ENCODE measurements at places on chromosomes 12 and 14. TPM values are rescaled to one million over a fixed set of nuclear protein-coding genes. Genes with fewer than 3 reads are reported as not detected.

DNA sequence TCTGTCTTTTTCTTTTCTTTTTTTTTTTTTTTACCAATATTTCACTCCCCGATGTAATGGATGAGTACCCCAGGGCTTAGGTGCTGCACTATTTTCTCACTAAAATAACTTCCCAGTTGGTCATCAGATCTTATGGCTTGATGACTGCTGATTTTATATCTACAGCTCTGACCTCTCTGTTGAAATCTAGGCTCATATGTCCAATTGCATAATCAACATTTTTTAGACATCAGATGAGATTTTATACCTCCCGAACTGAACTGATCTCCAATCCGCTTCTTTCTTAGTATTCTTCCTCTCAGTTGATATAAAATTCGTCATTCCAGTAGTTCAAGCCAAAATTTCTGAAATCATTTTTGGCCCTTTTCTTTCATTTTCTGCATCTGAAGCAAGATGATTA lies 1236.5 kb downstream of the SLC16A7 start:
- no peak for DNase-seq

Gene STON2
- 0.58 TPM for total RNA-seq

Gene LTBP2
- 0.05 TPM for total RNA-seq

GRCh38 chr12:131990066-131990979 lies 40.6 kb downstream of the EP400 start:
- no peak for DNase-seq

Gene TMEM119
- not detected for total RNA-seq

Gene NKX2-1
- 0.25 TPM for total RNA-seq

DNA sequence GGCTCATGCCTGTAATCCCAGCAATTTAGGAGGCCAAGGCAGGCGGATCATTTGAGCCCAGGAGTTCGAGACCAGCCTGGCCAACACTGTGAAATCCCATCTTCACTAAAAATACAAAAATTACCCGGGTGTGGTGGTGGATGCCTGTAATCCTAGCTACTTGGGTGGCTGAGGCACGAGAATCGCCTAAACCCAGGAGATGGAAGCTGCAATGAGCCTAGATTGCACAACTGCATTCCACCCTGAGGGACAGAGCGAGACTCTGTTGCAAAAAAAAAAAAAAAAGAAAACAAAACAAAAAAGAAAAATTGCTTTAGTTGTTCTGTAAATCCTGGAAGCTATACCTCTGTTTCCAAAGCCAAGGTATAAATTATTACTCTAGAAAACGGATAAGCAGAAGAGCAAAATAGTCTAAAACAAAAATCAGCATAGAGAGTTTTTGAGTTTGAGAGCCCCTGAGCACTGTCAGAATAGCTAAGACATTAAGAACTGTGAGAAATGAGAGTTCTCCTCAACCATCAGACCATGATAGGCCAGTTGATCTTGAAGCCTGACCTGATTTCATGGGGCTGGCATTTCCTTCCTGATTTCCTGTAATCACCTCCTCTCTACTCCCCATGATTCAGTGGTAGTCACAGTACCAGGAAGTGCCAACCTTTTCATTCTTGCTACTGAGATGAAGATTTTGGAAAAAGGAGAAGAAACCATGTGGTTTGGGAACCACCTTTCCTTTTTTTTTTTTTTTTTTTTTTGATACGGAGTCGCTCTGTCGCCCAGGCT lies 31.7 kb downstream of the ATP2A2 start:
- DNase-seq, result peak; percentile 9

Gene OR6C6
- total RNA-seq, result not detected

DNA sequence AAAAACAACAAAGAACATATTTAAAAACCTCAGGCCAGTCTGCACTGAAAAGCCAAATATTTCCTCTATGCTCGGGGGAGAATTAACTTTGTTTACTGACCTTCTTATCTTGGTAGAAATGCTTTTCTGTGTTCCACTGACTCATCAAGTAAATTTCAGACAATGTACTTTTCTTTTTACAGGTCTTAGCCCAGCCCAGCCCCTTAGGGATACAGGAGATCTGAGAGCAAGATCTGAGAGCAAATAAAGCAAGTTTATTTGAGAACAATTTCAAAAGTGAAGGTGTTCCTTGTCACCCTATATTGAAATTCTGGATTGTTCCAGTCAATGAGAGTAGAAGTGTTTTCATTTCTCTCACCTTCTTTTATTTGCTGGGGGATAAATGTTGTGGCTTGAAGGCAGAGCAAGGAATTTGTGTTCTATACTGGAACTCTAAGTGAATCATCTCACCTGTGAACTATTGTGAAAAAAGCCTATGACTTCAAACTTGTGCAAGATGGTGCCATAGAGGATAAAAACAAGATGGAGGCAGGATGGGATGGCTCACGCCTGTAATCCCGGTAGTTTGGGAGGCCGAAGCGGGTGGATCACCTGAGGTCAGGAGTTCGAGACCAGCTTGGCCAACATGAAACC lies 7.9 kb upstream of the GPRC5A start:
- no peak for DNase-seq

GRCh38 chr14:31239741-31240140 lies 32.1 kb upstream of the HECTD1 start:
- DNase-seq, result no peak

DNA sequence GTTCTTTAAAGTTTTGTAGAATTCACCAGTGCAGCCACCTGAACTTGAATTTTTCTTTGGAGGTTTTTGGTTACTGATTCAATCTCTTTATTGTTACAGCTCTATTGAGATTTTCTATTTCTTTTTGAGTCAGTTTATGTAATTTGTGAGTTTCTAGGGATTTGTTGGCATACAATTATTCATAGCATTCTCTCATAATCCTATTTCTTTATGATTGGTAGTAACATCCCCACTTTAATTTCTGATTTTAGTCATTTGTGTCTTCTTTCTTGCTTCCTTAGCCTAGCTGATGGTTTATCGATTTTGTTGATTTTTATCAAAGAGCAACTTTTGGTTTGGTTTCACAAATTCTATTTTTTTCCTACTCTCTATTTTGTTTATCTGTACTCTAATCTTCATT lies 17.9 kb upstream of the BBS10 start:
- DNase-seq, result no peak

Gene RNASE3
- total RNA-seq, result not detected

- no peak for DNase-seq
Observed at GRCh38 chr12:91704446-91704845, 441.2 kb downstream of the BTG1 start.

Gene CD4
- total RNA-seq, result 14.1 TPM

DNA sequence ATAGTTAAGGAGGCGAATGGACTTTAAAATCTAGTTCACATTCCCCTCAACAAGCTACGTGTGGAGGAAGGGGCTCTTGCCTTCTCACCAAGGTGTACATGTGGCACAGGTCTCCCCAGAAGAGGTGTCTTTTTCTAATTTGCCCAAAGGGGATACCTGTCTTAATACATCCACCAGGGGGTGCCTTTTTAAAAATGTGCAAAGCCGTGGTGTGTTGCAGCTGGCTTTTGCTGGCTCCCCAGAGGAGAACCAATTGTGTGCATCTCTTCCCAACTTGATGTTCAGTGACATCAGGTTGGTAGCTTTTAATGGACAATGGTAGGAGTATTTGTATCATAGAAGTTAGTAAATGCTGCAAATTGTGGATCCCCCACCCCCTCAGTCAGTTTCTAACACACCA lies 33.8 kb downstream of the CREBL2 start:
- DNase-seq, result peak; percentile 45

DNA sequence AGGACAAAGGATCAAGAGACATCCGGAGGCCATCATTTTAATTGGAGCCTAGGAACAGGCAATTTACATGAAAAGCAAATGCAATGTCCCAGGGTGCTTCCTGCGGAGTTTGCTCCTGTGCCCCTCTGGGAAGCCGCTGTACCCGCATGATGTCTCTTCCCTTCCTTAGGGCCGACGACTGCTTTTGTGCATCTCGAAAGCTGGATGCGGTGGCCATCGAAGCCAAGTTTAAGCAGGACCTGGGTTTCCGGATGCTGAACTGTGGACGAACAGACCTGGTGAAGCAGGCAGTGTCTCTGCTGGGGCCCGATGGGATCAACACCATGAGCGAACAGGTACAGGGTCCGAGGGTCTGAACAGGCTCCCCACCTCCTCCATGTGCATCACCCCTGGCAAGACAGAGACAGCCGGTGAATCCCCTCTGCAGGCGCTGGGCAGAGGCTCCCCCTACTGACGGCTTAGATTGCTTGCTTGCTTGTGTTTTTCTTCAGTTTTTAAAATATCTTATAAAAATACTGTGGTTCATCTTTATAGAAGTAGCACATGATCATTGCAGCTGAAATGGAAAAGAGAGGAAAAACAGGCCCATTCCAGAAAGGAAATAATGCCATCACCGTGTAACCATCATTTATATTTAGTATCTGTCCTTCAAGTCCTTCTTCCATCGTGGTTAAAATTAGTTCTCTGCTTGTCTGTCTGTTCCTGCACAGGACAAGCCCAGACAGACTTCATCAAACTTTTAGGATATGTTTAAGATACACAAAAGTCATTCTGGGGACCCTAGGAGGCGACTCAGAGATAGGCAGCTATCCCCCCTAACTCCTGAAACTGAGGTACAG lies 75.4 kb upstream of the PWP1 start:
- peak; percentile 57 for DNase-seq

Gene SYCP3
- total RNA-seq, result 0.09 TPM

DNA sequence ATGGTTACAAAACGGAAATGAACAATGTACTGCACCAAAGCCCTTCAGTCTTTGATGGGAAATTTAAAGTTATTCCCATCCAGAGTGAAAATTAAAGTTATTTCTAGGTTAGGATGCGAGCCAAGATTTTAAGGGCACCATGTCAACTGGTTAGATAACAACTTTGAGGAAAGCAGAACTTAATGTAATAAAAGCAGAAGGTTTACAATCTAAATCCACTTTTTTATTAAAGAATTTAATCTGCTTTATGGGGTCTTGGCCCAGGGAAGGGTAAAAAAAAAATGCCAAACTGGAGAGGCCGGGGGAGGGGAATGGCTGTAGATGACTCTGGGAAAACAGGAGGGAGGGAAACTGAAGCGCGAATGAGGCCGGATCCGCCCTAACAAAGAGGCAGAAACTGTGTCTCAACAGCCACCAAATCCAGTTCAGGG lies 108.2 kb upstream of the ATF7IP start:
- no peak for DNase-seq

Gene DDN
- 1.2 TPM for total RNA-seq

DNA sequence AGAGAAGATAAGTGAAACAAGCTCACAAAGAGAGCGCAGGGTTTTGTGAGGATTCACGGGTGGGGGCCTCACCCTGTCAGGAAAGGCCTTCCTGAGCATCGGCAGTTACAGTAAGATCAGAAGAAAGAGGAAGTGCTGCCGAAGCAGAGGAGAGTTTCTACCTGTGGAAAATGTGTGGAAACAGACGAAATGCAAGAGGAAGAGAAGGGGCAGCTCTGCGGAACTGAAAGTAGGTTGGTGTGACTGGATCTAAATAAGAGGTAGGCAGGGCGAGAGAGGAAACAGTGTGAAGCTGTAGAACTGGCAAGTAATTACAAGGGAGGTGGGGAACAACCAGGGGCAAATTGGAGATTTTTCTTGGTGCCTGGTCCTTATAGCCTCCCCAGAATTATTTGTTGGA lies 2.6 kb downstream of the GPR68 start:
- DNase-seq, result peak; percentile 60

- DNase-seq, result peak; percentile 26
Observed at GRCh38 chr12:89064780-89065179, 287.5 kb downstream of the DUSP6 start.

- DNase-seq, result no peak
Observed at GRCh38 chr14:60313093-60313492, 64.1 kb downstream of the PPM1A start.

Gene ITPR2
- total RNA-seq, result 38.9 TPM

Data from activated CD8-positive, alpha-beta T cell treated with anti-CD3 and anti-CD28 coated beads for 36 hours (primary cell).